ENCODE measurements at places on chromosomes 11 and 22.

DNA sequence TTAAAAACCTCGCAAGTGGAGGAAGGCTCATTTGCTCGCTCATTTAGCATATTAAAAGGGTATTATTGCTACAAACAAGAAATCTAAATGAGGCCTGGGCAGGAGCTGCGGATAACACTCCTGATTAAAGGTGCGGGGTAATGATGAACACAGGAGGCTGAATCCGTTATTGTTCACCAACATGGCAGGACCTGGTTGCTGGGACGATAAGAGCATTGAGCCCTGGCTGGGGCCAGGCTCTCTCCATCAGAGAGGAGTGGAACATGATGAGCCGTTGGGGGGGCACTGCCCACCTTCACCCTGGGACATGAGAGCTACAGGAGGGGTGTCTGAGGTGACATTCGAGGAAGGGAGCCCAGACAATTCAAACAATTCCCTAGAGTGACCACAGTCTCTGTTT, 211.7 kb downstream of the NXPE2 start:
- DNase-seq, result no peak

GRCh38 chr11:13168271-13168670, 109.3 kb upstream of the BMAL1 start:
- no peak for DNase-seq

DNA sequence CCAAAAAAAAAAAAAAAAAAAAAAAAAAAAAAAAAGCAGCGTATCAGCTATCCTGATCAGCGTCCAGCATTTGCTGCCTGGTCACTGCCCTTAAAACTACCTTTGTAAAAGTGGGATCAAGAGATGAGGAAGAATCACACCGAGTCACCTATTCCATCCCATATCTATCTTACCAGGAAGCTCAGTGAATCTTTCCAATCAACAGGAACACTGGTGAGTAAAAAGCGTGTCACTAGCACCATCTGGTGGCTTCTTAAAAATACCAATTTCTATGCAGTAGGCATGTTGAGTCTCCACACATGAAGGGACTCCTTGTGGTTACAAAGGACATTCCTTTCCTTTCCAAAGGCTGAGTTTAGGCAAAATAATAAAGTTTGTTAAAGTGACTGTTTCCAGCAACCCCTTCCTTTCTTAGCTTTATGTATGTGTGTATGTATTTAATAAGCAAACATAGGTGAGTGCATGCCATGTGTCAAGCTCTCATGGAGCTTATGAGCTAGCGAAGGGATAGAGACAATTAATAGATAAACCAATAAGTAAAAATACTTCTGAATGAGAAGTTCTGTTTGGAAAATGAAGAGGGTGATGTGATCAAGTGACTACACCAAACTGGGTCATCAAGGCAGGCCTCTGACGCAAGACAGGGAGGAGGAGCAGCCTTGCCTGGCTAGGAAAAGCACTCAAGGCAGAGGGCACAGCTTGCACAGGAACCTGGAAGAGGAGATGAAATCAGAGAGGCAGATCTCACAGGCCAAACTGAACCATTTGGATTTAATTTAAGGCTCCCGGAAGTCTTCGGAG, 13.9 kb upstream of the TP53AIP1 start:
- DNase-seq, result peak; percentile 75

- no peak for DNase-seq
Measured at GRCh38 chr11:117815262-117815803, 9.2 kb downstream of the FXYD2 start.

DNA sequence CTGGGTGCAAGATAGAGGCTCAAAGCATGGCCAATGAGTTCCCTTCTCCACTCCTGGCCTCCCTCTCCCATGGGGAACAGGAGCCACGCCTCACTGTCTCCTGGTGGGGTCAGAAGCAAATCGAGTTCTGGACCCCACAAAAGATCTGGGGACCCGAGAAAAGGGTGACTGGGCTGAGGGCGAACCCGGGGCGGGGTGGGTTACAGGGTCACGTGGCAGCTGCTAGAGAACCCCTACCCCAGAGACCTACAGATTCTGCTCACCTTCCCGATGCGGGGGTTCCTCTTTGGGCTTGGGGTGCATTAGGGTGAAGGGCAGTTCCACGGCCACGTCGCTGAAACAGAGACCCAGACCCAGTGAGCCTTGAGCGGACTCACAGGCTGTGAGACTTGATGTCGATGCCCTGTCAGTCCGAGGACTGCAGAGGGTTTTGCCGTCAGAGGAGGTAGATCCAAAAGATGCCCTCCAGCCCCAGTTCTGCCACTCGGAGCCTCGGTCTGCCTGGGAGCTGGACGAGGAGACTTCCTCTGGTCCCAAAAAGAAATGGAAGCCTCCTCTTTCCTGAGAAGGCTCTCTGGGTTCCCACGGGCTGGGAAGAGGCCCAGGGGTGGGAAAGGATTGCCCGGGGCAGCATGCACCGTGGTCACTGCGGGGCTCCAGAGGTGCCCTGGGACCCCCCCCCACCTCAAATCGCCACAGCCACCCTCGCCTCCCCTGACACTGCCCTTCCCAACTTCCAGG, 28.2 kb downstream of the TPBGL start:
- no peak for DNase-seq

GRCh38 chr11:61334434-61335354, 1.7 kb downstream of the TKFC start:
- peak; percentile 38 for DNase-seq

DNA sequence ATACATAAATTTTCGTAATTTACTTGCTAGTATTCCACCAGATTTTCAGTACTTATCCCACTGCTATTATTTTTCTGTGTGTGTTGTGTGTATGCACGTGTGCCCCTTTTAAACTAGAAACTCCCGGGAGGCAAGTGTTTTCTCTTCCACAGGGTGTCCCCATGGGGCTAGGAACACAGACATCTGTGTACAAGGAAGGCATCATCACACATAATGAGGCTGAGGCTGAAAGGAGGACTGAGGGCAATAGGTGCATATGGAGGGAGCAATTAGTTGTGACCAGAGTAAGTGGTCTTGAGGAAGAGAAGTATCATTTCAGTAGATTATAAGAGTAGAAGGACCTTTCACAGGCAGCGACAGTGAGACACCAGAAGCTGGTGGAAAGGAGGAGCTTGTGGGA, 2.1 kb upstream of the DPAGT1 start:
- DNase-seq, result no peak

Data from fibroblast of skin of right biceps (primary cell).